ENCODE measurements at places on chromosomes 2 and 18. TPM values are rescaled to one million over a fixed set of nuclear protein-coding genes. Genes with fewer than 3 reads are reported as not detected.
A peak's percentile ranks its signal among the peaks of the same experiment; 100 is the strongest.

DNA sequence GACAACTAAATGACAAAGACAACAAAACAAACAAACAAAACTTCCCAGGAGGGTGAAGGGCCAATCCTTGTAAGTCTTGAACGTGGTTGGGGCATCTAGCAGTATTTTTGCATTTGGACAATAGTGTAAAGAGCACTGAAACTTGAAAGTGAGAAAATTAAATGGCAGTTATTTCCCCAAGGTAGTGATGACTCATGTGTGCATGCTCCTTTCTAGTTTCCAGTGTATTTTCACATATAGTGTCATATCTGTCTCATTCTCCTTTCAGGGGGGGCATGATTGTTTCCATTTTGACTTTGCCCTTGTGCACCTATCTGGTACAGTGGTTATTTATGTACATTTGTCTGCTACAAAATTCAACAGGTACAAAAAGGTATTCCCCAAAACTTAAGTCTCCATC, 39.5 kb downstream of the CERS6 start:
- no peak for DNase-seq

DNA sequence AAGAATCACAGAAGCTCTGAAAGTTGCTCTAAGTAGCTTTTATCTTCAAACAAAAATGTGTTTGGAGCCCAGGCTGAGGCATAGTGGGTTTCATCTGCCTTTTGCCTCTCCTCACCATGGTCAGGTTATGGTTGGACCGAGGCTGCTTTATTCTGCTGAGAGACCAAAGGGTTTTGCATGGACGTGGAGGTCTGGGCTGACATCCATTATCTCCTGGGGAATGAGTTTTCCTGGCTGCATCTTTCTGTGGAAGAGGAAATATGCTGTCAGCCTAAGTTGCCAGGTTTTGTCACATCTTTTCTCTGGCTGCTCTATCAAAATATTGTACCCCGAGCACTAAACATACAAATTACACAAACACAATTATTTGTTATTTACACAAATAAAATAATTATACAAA, 223.2 kb downstream of the LDLRAD4 start:
- no peak for DNase-seq

DNA sequence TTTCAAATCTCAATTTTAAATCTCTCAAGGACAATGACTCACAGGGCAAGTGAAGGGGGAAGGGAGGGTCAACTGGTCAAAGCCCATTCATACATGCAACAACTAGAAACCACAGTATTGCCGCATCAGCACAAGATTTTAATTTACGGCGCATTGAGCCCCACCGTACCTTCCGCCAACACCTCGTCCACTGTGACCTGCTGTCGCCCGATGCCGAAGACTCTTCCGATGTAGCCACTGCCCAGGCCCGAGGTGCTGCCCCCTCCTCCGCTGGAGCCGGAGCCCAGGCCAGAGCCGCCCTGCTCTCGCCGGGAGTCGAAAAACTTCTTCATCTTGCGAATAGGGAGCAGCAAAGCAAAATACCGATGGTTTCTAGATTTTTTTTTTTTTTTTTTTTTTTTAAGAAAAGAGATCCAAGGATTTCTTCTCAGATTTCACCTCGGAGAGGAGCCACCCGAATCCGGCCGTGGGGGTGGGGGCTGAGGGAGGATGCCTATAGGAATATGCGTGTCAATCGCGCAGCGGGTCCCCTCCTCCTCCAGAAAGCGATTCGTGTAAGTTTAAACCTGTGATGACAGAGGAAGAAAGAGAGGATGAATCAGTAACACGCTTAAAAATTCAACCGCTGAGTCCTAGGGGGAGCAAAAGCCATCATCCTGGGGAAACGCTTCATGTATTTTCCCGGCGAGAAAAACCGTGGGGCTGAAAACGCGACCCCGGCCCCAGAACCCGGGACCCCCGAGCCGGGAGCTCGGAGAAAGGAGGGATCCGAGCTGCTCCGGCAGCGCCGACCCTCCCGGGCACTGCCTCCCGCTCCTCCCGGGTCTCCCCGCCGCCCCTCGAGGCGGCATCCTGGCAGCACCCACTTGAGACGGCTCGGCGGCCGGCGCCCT, 584 bp downstream of the AAK1 start:
- peak; percentile 81 for DNase-seq

- DNase-seq: no peak
Observed at GRCh38 chr18:23142251-23142929, 7.1 kb downstream of the CABLES1 start.

GRCh38 chr18:54712758-54713157, 115.5 kb upstream of the RAB27B start:
- no peak for DNase-seq

- no peak for DNase-seq
Observed at GRCh38 chr2:63581298-63581961, 6.8 kb downstream of the WDPCP start.

- no peak for DNase-seq
Observed at GRCh38 chr2:45797451-45798230, 146.2 kb downstream of the PRKCE start.

GRCh38 chr2:63049211-63049969, 1.2 kb upstream of the OTX1 start:
- peak; percentile 68 for DNase-seq

GRCh38 chr18:58396966-58397365, 231.9 kb downstream of the ALPK2 start:
- no peak for DNase-seq

DNA sequence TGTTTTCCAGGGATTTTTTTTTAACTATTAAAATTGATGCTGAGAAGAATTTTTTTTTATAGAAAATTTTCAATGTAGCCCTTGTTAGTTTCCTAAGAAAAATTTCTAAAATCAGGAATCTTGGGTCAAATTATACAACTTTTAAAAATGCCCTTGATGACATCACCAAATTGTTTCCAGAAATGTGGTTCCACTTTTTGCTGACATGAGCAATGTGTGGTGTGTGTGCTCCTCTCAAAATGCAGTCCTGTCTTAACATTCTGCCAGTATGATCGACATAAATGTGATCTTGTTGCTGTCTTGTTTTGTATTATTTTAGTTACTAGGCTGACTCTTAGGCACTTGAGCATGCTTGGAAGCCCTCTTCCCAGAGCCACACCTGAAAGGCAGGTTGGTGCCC, 89.7 kb upstream of the ST6GAL2 start:
- DNase-seq: no peak

GRCh38 chr2:3420076-3420768, 40.7 kb downstream of the TRAPPC12 start:
- no peak for DNase-seq

DNA sequence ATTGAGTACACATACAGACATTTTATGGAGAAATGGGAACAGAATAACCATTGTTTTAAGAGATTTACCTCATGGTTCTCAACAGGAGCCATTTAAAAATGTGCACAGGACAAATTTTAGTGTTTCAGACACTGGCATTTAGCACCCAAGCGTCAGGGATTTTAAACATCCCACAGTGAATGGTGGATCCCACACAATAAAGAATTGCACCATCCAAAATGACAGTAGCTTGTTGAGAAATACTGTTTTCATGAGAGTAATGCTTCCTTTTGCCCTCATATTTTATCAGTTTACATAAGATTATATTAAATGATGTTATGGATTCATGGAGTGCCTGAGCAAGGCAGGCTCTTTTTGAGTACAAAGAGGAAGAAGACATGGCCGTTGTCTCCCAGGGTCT, 54.0 kb downstream of the MFSD6 start:
- DNase-seq: no peak

DNA sequence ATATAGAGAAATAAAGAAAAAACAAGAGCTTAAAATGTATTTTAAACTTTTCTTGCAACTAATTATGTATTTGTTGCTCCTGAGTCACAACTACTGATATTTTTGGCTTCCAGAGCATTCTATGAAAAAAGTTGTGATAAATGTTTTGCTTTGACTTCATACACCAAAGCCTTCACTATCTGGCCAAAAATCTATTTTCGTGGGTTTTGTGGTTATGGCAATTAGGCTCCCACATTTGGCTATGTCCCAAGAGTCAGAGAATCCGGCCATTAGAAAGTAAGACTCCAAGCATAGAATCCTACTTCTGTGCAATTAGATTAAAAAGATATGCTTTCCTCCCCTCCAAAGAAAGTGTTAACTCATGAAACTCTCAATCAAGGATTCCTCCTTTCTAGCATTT, 1456.1 kb upstream of the ACVR2A start:
- DNase-seq: no peak

DNA sequence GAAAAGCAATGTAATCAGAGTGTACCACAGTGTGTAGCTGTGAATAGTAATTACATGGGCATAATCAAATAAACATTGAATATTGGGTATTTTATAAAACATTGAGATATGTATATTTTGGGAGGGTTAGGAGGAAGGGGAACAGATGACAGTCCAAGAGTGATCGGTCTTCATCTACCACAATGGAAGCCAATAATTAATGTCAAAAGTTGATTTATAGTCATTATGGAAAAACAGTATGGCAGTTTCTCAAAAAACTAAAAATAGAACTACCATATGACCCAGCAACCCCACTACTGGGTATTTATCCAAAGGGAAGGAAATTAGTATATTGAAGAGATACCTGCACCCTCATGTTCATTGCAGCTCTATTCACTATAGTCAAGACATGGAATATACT, 5.8 kb upstream of the LAPTM4A start:
- no peak for DNase-seq

GRCh38 chr2:26632624-26633185, 8.5 kb downstream of the CIB4 start:
- DNase-seq: no peak

DNA sequence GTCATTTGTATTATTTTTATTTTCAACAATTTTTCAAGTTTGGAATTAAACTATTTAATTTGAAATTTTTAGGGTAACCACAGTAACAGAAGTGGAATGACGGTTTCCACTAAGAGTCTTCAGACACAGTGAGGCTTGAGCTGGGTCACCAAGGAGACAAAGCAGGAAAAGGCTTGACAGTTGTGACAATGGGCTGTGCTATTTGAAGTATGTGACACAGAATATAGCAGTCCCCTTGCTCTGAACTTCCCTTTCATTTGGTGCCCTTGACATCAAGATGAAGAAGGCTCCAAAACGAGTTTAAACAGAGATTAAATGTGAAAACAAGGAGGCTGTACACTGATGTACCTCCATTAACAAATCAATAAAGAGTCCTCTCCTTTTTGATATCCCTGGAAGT, 265.4 kb upstream of the DLGAP1 start:
- DNase-seq: no peak

DNA sequence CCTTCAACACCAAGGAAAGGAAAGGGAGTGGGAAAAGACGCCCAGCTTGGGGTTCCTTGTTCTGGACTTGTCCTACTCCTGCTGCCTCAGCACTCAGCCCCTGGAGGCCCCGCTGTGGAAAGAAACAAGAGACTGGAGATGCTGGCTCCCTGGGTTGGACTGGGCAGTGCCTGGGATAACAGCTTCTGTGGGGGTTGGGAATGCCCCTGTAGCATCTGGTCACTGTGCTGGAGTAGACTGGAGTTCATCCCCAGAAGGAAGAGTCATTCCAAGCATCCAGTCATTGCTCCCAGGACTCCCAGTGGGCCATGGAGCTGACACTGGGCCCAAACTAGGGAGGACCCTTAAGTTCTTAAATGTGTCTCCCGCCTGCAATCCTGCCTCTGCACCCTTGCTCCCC, 129.3 kb upstream of the HAAO start:
- peak; percentile 30 for DNase-seq

GRCh38 chr2:217045700-217046475, 186.0 kb upstream of the TNP1 start:
- no peak for DNase-seq

DNA sequence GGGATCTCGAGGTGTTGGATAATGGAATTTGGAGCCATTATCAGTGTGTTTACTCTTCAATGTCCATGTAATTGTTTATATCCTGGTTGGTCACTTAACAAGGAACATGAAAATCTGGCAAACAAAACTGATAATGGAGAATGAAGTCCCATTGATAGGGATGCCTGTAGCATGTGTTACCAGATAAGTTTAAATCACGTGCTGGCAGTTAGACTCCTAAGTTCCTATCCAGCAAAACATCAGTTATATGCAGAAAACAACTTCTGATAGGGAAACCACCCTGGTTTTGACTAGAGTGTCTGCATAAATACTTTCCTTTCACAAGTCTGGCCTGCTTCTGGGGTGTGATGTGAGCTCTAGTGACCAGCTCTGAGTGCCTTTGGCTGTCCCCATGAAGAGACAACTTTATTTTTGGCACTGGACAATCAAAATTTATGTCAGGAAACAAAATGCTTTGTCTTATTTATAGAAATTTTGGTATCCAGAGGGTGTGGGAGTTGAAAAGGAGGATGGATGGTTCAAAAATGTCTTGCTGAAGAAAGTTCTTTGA, 82.0 kb downstream of the FHOD3 start:
- no peak for DNase-seq

GRCh38 chr2:67256892-67257291, 140.2 kb upstream of the ETAA1 start:
- DNase-seq: no peak

GRCh38 chr2:57877811-57878170, 168.8 kb upstream of the VRK2 start:
- no peak for DNase-seq

GRCh38 chr2:219443697-219444023, 9.0 kb downstream of the SPEG start:
- DNase-seq: no peak

GRCh38 chr2:26448651-26449050, 29.3 kb downstream of the OTOF start:
- no peak for DNase-seq

GRCh38 chr2:85308896-85309555, 18.8 kb downstream of the TGOLN2 start:
- DNase-seq: no peak

- no peak for DNase-seq
Observed at GRCh38 chr2:97005353-97005752, 19.0 kb upstream of the FAM178B start.

GRCh38 chr2:85728883-85729824, 24.6 kb upstream of the ATOH8 start:
- peak; percentile 93 for DNase-seq

GRCh38 chr2:33680644-33681363, 81.7 kb upstream of the FAM98A start:
- DNase-seq: no peak

GRCh38 chr2:177244244-177244771, 20.2 kb downstream of the NFE2L2 start:
- no peak for DNase-seq

SSB gene
- 52.7 TPM for total RNA-seq

STPG4 gene
- total RNA-seq: not detected

CNDP1 gene
- total RNA-seq: not detected

ZNF804A gene
- total RNA-seq: 0.05 TPM

FRZB gene
- total RNA-seq: 1.3 TPM

MRO gene
- 4.6 TPM for total RNA-seq

MAPRE2 gene
- 112 TPM for total RNA-seq

GCG gene
- total RNA-seq: not detected

SPATA3 gene
- total RNA-seq: not detected

KHK gene
- 4.5 TPM for total RNA-seq

TWIST2 gene
- 2.6 TPM for total RNA-seq

ZSWIM2 gene
- total RNA-seq: not detected

MZT2B gene
- total RNA-seq: 595 TPM

KIAA2012 gene
- total RNA-seq: not detected

All from Right ventricle myocardium inferior (tissue), 1 donor.